Left ventricle myocardium superior (tissue), 1 donor: ENCODE measurements at places on chromosomes 4 and X. TPM values are rescaled to one million over a fixed set of nuclear protein-coding genes. Genes with fewer than 3 reads are reported as not detected.

ARR3 gene
- total RNA-seq = not detected

GAR1 gene
- total RNA-seq = 9.2 TPM

NDNF gene
- 9.0 TPM for total RNA-seq

KLHL34 gene
- 3.6 TPM for total RNA-seq

UGT2B11 gene
- not detected for total RNA-seq

SPANXC gene
- total RNA-seq = not detected

MTNR1A gene
- not detected for total RNA-seq

PCYT1B gene
- 0.05 TPM for total RNA-seq

ING2 gene
- 6.3 TPM for total RNA-seq

CHRDL1 gene
- 4.4 TPM for total RNA-seq

RASGEF1B gene
- total RNA-seq = 2.1 TPM

WNK3 gene
- total RNA-seq = 0.92 TPM

RBMX gene
- total RNA-seq = 93.6 TPM

MAGEA12 gene
- total RNA-seq = not detected

NUP62CL gene
- 2.2 TPM for total RNA-seq

SPACA5 gene
- not detected for total RNA-seq

CD38 gene
- total RNA-seq = 1.7 TPM

AVPR2 gene
- total RNA-seq = 3.3 TPM

PFKFB1 gene
- total RNA-seq = 0.22 TPM

UNC5C gene
- total RNA-seq = 0.72 TPM

SH2D1A gene
- total RNA-seq = 0.10 TPM
